ENCODE measurements at places on chromosomes 5 and 9.

DNA sequence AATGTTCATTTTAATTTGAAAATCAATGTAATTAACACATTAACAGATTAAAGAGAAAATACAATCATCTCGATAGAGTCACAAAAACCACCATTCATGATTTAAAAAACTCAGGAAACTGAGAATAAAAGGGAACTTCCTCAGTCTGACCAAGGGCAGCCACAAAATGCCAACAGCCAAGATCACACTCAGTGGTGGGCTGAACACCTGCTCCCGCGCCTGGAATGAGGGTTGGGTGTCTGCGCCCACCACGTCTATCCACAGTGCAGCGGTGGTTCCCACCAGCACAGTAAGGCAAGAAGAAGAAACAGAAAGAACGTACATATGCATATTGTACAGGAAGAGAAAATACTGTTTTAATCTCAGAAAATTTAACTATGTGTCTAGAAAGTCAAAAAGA is 11.7 kb upstream of the NSMF start:
- no peak for DNase-seq

GRCh38 chr9:2271426-2271825 is 256.3 kb downstream of the SMARCA2 start:
- peak; percentile 67 for DNase-seq

- DNase-seq: no peak
Measured at GRCh38 chr9:115213818-115214334, 95.9 kb upstream of the TNC start.

DNA sequence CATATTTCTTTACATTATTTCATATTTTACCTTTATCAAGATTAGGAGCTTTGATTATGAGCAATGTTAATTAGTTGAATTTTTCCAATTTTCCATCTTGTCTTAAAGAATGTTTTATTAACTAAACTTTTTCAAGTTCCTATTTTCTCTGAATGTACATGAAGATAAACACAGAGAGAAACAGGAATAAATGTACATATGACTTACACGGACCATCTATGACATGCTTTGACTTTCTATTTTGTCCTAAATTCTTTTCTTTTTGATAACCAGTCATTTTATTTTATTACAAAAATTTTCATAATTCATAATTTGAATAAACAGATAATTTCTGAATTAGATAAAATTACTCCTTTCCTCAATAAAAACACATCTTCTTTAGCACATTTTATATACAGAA is 1038.8 kb upstream of the ARRDC3 start:
- DNase-seq: no peak

DNA sequence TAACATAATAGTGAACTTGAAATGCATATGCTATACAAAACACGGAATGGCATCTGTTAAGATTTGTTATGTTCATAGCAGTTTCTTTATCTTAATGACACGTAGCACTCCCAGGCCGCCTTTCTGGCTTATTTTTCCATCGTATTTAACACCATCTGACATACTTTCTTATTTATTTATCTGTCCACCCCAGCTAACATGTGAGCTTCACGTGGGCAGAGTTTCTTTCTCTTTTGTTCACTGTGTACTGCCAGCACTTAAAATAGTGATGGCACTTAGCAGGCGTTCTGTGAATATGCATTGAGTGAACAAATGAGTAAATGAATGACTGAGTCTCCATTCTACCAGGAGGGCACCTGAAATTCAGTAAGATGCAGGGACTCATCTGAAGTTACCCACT is 29.4 kb upstream of the SYNPO start:
- no peak for DNase-seq

- no peak for DNase-seq
Measured at GRCh38 chr9:136803551-136804508, 3.9 kb upstream of the RABL6 start.

GRCh38 chr5:154345255-154345952 is 100.4 kb upstream of the SAP30L start:
- DNase-seq: no peak

DNA sequence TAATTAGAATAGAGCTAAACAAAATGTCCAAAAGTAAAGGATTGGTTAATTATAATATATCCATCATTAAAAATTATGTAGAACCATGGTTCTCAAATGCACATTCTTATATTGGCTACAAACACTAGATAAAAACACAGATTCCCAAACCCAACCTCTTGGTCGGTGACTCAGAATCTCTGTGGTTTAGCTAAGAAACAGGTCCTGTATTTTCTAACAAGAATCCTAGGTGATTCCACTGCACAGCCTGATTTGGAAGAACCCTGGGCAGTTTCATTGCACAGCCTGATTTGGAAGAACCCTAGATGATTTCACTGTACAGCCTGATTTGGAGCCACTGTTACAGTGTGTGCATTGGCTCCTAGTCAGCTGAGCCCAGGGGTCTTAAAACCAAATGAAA is 67.9 kb downstream of the KIAA1958 start:
- DNase-seq: no peak

DNA sequence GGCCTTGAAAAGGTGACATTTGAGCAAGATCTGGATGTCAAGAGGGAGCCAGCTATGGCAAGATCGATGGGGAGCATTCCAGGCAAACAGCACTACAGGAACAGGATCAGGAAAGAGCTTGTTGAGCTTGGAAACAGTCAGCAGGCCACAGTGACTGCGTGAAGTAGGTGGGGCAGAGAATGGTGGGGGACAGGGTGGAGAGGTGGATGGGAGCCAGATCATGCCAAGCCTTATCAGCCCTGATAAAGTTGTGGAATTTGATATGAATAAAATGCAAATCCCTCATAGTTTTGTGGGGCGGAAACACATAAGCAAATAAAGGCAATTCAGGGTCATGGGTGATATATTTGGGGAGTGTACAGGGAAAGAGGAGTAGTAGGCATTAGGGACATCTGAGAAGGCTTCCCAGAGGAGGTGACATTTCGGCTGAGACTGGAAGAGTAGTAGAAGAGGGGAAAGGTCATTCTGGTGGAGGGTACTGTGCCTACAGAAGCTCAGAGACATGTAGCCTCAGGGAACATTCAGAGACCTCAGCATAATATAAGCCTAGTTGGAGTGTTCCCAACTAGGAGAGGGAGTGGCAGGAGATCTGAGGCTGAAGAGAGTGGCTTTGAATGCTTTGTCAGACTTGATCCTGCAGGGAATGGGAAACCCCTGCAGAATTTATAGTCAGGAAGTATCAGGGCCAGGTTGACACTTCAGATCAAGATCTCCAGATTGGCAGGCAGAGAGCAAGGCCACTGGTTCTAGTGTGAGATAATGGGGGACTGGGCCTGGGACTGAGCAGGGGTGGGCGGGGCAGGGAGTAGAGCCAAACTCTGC is 9.7 kb upstream of the CYSTM1 start:
- DNase-seq: no peak

DNA sequence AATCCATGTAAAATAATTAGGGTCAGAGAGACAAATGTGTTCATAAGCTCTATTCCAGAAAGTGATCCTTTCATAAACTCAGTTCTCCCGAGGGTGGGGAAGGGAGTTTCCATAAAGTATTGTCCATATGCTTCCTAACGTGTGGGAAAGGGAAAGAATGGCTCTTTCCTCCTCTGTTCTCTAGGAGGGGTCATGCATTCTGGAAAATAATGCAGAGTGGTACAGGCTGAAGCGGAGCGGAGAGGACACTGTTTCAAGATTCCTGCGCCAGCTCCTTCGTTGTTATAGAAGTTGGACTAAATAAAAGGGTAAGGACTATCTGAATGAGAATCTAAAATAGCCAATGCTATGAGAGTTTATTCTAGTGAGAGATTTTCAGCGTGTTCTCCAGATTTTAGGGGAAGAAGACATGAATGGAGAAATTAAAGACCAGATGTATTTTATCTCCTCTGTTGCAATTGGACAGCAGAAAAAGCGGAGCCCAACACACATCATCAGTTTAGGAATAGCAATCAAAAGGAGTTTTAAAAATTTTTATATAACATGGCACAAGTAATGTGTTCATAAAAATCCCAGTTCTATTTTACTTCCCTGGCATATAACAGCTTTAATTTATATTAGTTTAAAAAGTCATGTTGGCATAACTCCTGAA is 166.9 kb upstream of the MPDZ start:
- no peak for DNase-seq

GRCh38 chr5:170300361-170301013 is 2.9 kb upstream of the LCP2 start:
- no peak for DNase-seq

DNA sequence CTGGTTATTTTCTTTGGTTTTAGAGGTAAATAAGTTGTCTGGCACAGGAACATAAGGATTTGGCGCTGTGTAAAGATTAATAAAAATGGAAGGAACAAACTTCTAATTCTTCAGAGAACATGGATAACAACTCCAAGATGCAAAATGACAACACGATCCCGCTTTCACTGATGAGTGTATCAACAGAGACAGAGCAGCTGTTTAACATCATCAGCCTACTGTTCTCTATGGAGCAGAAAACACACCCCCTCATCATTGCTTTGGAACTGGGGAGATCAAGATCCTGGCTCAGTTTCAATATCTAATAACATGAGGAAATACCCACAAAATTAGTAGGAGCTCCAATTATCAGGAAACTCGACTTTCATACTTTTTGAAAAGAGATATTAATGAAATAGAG is 8.3 kb upstream of the GAS1 start:
- no peak for DNase-seq

GRCh38 chr9:84669013-84669287 is 579 bp upstream of the NTRK2 start:
- DNase-seq: no peak

DNA sequence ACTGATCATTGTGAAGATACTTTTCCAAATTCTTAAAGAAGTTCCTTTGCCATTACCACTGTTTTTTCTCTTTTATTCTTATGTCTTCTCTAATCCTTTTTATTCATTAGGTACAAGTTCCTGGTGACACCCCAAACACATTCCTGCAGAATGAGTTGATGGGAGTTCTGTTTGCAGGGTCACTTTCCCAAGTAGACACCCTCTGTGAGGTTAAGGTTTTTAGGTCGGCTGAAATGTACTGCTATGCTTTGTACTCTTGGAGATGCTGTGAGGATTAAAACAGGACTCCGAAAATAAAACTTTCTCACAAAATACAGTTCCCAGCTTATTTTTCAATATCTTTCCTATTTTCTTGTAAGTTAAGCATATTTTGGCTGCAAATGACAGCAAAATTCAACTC is 143.3 kb upstream of the TLE4 start:
- no peak for DNase-seq
